Central memory CD4-positive, alpha-beta T cell (primary cell): ENCODE measurements at places on chromosomes 1 and 21.

GRCh38 chr1:164670786-164671185 lies 111.8 kb downstream of the PBX1 start:
- DNase-seq, result no peak

GRCh38 chr1:25450891-25451290 lies 20.2 kb downstream of the MACO1 start:
- no peak for DNase-seq

DNA sequence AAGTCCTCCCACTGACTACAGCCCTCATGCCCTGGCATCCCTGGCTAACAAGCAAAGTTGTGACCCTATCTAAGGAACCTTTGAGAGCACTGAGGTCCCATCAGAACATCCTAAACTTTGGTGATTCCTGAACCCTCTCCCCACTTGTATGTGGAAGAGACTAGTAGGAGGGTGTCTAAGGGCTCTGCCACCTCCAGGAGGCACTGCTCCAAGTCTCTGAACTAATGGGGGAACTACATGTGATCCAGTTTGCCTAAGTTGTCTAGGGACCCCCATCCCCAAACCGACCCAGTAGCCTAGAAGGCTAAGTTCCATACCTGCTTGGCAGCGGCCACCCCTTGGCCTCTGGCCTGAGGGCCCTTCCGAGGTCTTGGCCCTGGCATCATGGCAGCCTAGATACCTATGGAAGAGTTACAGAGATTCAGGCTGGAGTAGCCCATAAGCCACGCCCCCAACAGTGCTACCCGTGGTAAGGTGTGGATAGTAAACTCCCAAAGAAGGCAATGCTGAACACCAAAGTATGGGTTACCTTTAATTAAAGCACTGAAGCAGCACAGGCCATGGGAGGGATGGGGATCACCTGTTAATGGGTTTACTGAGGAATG lies 1.7 kb downstream of the CC2D1B start:
- no peak for DNase-seq

- no peak for DNase-seq
These were observed 26.3 kb downstream of the DUSP10 start for GRCh38 chr1:221715321-221716169.

DNA sequence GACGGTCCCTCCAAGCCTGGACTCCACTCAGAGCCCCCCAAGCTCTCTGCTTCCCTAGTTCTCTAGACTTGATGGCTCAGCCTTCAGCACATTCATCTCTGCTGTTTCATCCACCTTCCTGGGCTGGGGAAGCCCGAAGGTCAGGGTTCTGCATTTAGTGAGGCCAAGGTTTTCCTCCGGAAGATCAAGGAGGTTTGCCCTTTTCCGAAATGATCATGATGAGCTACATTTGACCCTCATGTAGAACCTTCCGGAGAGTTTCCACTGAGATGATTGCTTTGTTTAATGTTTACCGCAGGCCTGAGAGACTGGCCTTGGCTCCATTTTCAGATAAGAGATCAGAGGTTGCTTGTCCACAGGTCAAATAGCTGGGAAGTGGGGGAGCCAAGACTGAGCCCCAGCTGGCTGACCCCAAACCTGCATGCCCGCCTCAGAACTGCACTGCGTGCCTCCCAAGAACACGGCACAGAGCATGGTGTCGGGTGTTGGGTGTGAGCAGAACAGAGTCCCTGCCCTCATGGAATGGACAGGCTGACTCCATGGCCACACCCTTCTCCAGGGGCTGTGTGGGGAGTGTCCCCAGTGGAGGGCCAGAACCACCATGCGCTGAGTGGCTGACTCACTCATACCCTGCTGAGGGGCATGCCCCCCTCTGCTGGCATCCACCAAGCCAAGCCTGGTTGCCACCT lies 200.8 kb upstream of the TMEM51 start:
- no peak for DNase-seq

DNA sequence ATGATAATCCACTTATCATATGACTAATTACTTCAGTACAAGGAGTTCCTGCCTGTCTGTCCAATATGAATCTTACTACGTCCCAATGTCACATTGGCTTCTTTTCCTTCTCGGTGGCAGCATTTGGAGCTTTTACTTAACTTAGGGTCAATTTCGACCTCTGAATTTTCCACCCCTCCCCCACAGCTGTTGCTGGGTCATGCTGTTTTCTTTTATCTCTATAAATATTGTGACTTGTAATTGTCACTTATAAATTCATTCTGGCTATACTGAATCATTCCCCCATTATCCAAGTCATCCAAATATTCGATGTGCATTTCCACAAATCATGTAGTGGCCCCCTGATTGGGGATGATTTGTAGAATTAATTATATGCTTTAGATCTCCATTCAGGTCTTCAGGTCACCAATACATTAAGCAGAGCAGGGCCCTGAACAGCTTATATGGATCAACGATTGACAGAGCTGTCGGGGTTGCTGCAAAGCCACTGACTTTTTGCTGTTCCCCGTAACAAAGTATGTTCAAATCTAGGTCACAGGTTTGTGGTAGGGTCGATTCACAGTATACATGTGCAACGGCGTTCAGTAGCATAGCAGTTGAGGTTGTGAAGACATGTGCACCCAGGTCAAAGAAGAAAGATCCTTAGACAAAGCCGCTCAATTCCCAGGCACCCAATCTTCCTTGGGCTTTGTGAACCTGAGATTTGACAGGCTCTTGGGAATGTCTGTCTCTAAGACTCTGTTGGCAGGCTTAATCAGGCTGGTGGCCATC lies 18.3 kb upstream of the RNU1-4 start:
- no peak for DNase-seq
